COR-L47 (cell line): ENCODE measurements at places on chromosomes 16 and 17.

DNA sequence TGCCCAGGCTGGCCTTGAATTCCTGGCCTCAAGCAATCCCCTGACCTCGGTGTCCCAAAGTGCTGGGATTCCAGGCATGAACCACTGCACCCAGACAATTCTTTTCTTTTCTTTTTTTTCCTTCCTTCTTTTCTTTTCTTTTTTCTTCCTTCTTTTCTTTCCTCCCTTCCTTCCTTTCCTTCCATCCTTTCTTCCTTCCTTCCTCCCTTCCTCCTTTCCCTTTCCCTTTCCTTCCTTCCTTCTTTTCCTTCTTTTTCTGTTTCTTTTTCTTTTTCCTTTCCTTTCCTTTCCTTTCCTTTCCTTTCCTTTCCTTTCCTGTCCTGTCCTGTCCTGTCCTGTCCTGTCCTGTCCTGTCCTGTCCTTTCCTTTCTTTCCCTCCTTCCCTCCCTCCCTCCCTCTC lies 44.6 kb downstream of the PLCG2 start:
- no peak for DNase-seq

GRCh38 chr17:61205931-61206330 lies 193.7 kb upstream of the TBX2 start:
- no peak for DNase-seq

- no peak for DNase-seq
These were observed 373.7 kb downstream of the SNX29 start for GRCh38 chr16:12349936-12350850.

- no peak for DNase-seq
These were observed 7.3 kb upstream of the DPEP3 start for GRCh38 chr16:67987460-67988160.

- DNase-seq, result no peak
These were observed 82.1 kb downstream of the MSI2 start for GRCh38 chr17:57338257-57338914.

DNA sequence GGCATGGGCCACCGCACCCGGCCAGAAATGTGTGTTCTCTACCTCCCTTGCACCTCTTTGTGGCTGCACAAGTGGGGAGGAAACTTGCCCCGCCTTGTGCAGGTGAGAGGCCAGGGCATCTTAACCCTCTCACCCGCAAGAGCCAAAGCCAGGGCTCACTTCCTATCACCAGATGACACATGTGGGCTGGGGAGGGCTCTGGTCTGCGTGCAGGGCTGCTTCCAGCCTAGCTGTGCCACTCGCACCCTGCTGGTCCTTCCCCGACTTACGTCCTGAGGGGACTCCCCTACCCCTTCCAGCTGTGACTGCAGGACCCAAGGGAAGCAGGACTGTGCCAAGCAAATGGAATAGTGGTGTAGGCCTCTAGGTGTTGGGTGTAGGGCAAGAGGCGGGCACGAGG lies 6.9 kb downstream of the MIEF2 start:
- no peak for DNase-seq

DNA sequence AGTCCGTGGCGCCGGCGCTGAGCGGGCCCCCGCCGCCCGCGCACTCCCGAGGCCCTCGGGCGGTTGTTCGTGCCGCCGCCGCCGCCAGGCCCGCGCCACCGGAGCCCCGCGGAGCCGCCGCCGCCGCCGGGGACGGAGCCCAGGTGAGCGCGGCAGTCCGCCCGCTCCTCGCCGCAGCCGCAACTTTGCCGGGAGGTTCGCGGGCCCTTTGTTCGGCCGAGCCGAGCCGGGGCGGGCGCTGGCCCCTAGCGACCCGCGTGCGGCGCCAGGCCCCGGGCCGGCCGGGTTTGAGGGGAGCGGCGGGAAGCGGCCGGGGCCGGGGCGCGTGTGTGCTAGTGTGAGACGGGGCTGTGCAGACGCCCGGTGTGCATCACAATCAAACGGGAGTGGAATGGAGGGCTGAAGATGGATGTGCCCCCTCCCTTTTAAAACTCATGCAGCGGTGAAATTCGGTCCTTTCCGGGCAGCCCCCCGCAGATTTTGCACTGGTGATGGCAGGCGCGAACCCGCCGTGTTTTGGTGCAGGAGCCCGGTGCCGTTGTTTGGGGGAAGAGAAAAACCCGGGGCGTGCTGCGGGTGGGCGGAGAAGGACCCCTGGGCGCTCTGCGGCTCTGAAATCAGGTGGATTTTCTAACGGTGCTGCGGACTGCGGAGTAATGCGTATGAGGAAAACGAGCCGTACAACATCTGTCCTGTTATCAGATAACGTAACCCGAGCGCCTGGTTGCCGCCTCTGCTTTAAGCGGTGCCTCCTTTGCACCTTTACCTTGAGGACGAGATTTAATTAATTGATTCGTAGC lies 823 bp downstream of the TNRC6C start:
- no peak for DNase-seq

GRCh38 chr17:81821603-81822311 lies 11.3 kb downstream of the MCRIP1 start:
- peak; percentile 90 for DNase-seq

DNA sequence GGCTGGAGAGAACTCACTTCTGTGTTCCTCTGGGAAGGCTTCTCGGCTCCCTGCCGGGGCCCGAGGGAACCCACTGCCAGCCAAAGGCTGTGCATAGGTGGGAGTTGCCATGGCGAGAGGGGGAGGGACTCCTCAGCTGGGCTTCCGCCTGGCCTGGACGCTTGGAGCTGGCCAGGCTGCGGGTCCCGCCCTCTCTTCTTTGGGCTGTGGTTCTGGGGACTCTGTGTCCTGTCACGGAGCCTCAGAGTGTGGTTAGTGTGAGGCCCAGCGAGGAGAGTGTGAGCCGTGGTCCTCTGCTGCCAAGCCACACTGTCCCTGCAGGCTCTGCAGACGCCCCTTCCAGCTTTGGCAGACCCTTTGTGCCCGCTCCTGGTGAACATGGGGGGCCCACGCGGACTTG lies 123.1 kb downstream of the OR1D5 start:
- DNase-seq, result no peak

- DNase-seq, result peak; percentile 47
These were observed 44.2 kb downstream of the LYRM9 start for GRCh38 chr17:27848931-27849330.

GRCh38 chr17:29582772-29583171 lies 6.7 kb downstream of the GIT1 start:
- DNase-seq, result no peak

- no peak for DNase-seq
These were observed 78.2 kb downstream of the CRISPLD2 start for GRCh38 chr16:84897911-84898377.

DNA sequence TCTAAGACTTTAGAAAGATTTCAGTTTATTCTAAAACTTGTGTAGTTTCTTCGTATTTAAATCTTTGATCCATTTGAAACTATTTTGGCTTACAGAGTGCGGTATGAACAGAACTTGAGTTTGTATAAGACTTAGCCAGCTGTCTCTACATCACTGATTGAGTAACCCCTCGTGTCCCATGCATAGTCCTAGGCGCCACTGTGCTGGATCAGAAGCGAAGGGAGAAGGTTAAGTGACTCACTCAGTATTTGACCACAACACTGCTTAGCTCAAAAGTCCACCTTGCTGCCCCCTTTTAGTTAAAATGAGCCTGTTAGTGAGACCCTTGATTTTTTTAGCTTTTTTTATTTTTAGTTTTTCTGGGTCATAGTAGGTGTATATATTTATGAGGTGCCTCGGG lies 28.4 kb downstream of the CD300LB start:
- no peak for DNase-seq

DNA sequence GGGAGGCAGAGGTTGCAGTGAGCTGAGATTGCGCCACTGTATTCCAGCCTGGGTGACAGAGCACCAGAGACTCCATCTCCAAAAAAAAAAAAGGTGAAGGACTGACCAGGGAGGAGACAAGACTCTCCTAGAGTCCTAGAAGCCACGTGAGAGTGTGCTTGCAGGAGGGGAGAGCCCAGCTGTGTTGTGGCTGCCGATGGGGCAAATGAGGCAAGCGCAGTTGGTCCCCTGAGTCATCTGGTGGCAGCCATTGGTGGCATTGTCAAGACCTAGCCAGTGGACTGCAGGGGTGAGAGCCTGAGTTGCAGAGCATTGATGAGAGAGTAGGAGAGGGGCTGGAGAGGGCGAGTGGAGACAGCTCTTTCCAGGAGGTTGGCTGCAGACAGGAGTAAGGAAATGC lies 278.0 kb downstream of the SNX29 start:
- DNase-seq, result no peak

DNA sequence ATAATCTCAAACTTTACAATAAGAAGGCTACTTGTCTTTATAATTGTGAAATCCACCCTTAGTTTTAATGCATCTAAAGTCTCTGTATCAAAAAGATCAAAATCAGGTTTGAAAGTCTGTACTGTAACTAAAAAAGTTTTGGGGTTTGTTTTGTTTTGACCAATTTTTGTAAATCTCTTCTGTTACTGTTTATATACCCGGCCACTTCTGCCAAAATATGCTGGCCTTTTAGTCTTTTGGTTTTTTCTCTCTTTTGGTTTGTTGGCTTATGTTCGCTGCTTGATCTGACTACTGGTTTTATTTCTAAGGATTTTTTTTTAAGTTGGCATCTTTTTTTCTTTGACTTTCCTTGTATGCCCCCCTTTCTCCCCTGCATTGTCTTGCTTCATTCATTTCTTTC lies 655.2 kb downstream of the MAF start:
- DNase-seq, result no peak

- peak; percentile 63 for DNase-seq
These were observed 90.0 kb downstream of the GNAO1 start for GRCh38 chr16:56281249-56281805.

DNA sequence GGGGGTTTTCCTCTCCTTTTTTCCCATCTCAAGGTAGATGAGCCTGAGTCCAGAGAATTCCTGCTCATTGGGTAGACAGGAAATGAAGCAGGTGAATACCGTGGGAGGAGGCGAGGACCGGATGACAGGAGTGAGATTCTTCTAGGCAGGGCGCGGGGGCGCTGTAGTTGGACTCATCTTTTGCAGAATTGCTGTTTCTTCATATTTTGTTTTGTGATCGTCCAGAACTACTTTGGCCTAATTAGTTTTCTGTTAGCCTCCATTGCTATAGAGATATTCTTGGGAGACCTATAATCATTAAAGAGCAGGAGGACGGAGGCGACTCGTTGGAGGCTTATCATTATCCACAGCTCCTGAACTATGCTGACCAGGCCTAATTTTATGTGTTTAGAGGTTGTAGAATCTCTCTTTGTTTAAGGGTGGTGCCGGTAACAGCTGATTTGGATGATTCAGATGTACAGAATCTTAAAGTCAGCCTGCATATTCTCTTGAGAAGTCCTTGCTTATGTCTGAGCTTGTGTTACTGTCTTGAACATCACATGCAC lies 650 bp downstream of the ATP6V0A1 start:
- peak; percentile 59 for DNase-seq

DNA sequence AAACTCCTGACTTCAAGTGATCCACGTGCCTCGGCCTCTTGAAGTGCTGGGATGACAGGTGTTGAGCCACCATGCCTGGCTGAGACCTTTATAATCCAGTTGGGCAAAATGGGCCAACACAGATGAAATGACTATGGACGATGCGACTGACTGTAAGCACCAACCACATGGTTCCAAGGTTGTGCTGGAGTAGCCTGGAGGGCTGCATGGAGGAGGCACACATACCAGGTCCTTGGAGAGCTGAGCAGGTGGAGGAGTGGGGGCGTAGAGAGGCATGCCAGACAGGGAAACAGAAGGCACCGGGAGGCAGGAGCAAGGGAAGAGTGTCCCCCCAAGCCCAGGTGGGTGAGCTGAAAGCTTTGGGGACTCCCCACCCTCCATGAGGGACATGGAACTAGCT lies 85.2 kb downstream of the ABR start:
- DNase-seq, result no peak

DNA sequence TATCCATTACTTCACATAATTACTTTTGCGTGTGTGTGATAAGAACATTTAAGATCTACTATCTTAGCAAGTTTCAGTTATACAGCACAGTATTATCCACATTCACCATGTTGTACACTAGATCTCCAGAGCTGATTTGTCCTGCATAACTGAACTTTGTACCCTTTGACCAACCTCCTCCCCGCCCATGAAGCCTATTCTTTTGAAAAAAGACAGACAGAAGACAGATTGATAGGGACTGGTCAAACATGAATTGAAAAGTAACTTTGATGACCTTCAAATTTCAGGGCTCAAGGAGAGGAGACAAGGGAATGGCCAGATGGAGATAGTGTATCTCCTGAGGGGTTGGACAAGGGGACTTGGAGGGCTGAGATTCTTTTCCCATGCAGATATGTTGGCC lies 96.3 kb downstream of the CMC2 start:
- DNase-seq, result no peak

- DNase-seq, result no peak
These were observed 13.9 kb downstream of the EIF4A3 start for GRCh38 chr17:80132906-80133625.

DNA sequence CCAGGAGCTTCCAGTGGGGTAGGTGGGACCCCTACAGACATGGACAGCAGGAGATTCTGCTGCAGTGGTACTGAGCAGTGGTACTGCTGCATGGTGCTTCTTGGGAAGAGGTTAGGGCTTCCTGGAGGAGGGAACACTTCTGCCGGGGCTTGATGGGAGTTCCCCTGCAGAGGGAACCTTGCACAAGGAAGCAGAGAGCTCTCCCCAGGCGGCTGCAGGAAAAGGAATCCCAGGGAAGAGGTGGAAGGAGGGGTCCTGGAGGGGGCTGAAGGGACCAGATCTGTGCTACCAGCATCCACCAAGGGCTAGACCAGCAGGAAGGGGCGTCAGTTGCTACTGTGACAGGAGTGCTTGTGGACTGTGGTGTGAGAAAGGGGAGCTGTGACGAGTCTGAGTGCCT lies 10.6 kb downstream of the RIPOR1 start:
- no peak for DNase-seq

GRCh38 chr16:1614456-1615102 lies 2.4 kb downstream of the CRAMP1 start:
- DNase-seq, result no peak

- no peak for DNase-seq
These were observed 150.7 kb upstream of the CACNG5 start for GRCh38 chr17:66684261-66684660.

DNA sequence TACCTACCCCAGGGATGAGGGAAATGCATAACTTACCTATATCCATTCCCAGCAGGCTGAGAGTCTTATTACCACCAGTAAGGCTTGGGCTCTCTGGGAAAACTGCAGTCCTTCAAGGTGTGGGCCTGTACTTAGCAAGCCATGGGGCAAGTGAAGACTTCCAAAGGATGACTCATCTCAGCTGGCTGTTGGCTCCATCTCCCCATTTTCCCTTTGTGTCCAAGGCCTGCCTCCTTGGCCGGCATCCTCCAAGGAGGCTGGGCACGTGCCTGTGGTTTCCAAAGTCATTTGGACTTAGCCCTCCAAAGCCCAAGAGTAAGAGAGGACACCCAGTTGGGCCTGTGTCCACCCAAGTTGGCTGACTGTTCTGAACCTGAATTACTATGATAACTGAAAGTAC lies 89.8 kb downstream of the TMEM100 start:
- DNase-seq, result no peak

GRCh38 chr17:43219001-43219400 lies 7.3 kb downstream of the TMEM106A start:
- DNase-seq, result no peak
